ENCODE measurements at places on chromosomes 2 and 18.

- DNase-seq, result no peak
These were observed 4.5 kb upstream of the IL18RAP start for GRCh38 chr2:102418421-102418961.

- peak; percentile 50 for DNase-seq
These were observed at the start of gene ENOSF1 for GRCh38 chr18:712401-713134. ENOSF1 (minus strand) TSS chr18:712630; CDS start chr18:712587, 43 bp downstream.

- DNase-seq, result no peak
These were observed 25.6 kb downstream of the ZNF236 start for GRCh38 chr18:76847916-76848315.

GRCh38 chr2:71071681-71072398, 3.4 kb downstream of the NAGK start:
- peak; percentile 30 for DNase-seq

GRCh38 chr2:230423851-230424458, 8.0 kb downstream of the SP100 start:
- no peak for DNase-seq

DNA sequence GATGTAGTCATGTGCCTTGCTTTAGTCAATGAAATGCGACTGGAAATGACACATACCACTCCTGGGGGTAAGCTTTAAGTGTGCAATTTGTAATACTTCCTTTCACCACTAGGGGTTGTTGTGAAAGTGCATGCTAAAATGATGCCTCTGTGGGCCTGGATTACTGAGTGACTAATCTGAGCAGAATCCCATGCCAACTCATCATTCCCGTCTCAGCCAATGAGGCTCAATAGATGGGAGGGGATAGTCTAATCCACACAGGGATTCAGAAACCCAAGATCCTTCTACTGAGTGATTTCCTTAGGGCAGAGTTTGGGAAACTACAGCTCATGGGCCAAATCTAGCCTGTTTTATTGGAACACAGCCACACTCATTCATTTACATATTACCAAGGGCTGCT, 54.0 kb downstream of the HRH4 start:
- DNase-seq, result no peak

GRCh38 chr2:108981846-108982245, 7.2 kb downstream of the EDAR start:
- DNase-seq, result no peak

- no peak for DNase-seq
These were observed 48.5 kb upstream of the LYPD6B start for GRCh38 chr2:148989882-148990493.

DNA sequence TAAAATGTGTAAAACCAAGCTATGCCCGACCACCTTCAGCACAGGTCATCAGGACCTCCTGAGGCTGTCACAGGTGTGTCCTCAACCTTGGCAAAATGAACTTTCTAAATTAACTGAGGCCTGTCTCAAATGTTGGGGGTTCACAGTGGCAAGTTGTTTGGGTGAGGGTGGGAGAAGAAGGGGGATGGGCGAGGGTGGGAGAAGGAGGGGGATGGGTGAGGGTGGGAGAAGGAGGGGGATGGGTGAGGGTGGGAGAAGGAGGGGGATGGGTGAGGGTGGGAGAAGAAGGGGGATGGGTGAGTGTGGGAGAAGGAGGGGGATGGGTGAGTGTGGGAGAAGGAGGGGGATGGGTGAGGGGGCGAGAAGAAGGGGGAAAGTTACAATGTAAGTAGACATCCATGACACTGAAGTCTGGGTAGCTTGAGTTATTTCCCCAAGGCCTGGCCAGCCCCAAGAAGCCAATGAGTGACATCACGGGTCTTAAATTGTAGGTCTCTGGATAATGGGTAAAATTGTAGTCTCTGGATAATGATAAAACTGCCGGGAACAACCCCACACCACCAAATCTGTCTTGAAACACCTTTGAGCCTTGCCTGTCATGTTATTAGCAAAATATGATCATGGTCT, 56.3 kb downstream of the TIMM21 start:
- DNase-seq, result no peak

- peak; percentile 84 for DNase-seq
These were observed 757 bp upstream of the MTCL1 start for GRCh38 chr18:8704361-8705237.

GRCh38 chr18:44514766-44515165, 165.9 kb upstream of the SETBP1 start:
- DNase-seq, result no peak

DNA sequence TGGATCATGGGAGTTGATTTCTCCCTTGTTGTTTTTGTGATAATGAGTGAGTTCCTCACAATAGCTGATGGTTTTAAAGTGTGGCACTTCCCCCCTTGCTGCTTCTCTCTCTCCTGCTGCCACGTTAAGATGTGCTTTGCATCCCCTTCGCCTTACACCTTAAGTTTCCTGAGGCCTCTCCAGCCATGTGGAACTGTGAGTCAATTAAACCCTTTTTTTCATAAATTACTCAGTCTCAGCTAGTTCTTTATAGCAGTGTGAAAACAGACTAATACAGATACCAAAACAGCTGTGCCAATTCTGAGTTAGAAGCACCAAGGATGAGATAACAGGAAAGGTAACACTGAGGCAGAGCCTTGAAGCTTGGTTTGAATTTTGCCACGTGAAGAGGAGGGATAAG, 44.7 kb downstream of the ITSN2 start:
- no peak for DNase-seq

- no peak for DNase-seq
These were observed 156.8 kb upstream of the TTC39C start for GRCh38 chr18:23857756-23858155.

DNA sequence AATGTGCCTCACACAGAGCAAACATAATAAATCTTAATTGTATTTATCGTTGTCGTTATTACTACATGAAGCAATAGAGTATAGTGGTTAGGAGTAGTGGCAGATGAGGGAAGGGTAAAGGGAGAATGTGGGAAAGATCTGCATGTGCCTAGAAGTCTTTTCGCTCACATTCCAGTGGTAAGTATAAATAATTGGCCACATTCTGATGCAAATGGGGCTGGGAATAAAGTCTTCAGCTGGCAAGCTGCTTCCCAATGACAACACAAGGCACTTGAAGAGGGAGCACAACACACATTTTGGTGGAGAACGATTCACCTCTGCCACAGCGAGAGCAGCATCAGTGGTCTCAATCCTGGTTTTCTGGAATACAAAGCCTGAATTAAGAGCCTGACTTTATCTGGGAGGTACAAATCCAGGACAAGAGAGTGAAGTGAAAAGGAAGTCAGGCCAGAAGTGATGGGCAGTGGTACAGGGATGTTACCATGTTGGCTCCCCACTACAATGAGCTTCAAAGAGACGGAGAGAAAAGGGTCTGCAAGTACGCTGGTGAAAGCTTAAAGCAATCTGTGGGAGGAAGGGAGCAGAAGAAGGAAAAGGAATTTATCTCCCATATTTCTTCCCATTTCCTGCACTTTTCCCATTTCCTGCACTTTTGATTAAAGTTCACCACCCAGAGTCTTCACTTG, 112.3 kb downstream of the ARHGAP15 start:
- no peak for DNase-seq

GRCh38 chr2:157302492-157303099, 23.0 kb downstream of the ERMN start:
- DNase-seq, result no peak

- no peak for DNase-seq
These were observed 48.7 kb upstream of the CD226 start for GRCh38 chr18:69996417-69996816.

DNA sequence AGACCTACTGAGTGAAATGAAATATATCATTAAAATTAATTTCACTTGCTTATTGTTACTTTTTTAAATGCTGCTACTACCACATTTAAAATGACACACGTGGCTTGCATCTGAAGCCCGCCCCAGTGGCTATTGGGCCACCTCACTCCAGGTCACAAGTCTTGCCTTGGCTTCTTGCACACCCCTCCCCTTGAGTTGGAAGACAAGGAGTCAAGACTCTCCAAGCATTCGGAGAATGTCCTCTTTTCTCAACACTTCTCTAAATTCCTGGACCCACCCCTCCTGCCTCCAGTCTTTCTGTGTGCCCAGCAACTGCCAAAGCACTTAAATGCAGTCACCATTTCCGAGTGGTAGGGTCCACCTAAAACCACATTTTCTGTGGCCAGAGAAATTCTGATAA, 73.4 kb downstream of the ZBTB7C start:
- no peak for DNase-seq

- DNase-seq, result no peak
These were observed 27.9 kb downstream of the REV1 start for GRCh38 chr2:99461828-99462483.

- DNase-seq, result no peak
These were observed 73.0 kb upstream of the RAB12 start for GRCh38 chr18:8536231-8536630.

DNA sequence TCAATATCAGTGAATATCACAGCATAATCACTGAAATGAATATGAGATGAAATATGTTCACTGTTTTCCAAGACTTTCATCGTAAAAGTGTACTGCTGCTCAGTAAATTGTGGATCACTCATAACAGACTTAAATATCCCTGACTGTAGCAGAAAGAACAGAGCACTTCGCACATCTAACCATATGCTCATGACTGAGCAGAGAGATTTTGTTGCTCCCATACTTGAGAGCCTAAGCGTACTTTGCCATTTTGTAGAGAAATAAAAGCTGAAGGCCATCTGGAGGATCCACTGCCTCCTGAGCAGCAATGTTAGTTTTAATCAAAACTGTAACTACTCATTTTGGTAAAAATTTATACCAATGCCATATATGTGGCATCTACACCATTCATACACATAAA, 243.5 kb downstream of the STK39 start:
- DNase-seq, result no peak

DNA sequence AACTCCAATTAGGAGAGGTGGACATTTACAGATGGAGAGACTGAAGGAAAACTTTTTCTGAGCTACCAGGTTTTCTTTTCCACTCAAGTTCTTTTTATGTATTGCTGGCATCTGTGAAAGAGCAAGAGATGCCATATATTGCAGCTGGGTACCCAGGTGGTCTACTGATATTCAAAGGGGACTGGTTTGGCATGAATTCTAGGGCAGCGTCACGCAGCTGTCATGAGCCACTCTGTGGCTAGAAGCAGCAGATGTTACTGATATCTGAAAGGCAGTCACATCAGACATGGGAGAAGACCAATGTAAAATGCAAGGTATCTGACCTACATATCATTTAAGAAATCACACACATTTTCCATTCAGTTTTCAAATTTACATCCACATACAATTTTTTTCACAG, 408.8 kb downstream of the GALNT13 start:
- DNase-seq, result no peak

GRCh38 chr2:62187246-62187645, 8.7 kb upstream of the B3GNT2 start:
- no peak for DNase-seq

DNA sequence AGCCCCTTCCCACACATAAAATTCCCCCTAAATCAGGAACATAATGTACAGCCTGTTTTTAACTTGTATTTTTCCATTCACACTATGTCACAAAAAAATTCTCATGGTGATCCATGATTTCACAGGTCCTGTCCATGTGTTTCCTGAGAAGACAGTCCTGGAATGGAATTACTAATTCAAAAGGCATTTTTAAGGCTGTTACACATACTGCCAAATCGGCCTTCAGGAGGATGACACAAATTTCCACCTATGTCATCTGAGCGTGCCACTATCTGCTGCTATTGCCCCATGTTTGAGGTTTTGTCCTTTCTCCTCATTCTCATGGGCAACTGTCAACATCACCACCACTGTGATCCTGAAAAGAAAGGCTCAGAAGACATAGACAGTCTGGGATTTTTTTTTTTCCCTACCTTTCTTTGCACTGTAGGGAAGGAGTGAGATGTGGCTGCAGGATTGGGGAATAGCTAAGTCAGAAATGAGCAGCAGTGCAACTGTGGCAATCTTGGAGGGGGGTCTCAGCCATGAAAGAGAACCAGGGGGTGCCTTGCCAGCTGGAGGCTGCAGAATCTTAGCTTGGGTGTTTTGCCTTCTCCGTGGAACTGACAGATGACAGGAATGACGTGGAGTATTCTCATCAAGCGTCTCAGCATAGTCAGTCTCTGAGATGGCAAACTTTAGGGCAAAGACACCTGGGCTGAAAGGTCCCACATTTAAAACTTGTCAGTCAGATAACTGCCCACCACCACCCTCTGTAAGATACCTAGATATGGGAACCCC, 73.4 kb downstream of the MARCHF4 start:
- no peak for DNase-seq

GRCh38 chr2:208017721-208018120, 7.6 kb downstream of the PLEKHM3 start:
- no peak for DNase-seq

DNA sequence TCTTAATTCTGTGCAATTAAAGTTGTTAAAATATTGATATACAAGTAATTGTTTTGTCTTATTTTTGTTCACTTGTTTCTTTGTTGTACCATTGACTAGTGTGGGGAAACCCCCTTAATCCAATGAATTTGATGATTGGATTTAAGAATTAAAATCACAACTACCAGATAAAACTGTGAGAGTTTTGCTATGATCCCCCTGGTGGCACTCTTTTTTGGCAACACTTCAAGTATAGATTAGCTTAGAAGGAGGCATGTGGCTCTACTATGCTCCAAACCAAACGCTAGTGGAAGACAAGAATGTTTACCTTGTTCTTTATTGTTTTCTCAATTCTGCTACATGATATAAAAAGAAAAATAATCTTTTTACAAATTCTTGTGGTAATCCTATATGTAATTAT, 477.8 kb upstream of the ETAA1 start:
- no peak for DNase-seq

GRCh38 chr2:107380912-107381311, 445.8 kb upstream of the RGPD4 start:
- no peak for DNase-seq

DNA sequence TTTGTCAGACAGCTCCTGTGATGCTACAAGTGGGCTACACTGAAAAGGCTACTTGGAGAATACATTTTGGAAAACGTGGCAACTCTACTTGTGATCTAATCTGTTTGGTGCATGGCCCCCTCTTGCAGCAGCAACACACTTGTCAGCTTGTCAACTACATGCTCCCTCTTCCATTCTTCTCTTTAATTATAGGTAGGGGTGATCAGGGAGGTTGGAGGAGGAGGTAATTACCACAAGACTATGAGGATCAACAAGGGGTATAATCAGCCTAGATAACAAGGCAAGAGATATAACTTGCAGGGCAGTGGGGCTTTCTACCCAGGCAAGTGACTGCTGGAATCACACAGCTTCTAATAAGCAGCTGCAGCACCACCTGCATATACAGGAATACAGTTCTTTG, 104.9 kb downstream of the ACVR1 start:
- DNase-seq, result no peak

GRCh38 chr2:198376677-198377076, 572.3 kb downstream of the PLCL1 start:
- DNase-seq, result no peak

- DNase-seq, result no peak
These were observed 34.8 kb downstream of the PTPRM start for GRCh38 chr18:7601936-7602335.

DNA sequence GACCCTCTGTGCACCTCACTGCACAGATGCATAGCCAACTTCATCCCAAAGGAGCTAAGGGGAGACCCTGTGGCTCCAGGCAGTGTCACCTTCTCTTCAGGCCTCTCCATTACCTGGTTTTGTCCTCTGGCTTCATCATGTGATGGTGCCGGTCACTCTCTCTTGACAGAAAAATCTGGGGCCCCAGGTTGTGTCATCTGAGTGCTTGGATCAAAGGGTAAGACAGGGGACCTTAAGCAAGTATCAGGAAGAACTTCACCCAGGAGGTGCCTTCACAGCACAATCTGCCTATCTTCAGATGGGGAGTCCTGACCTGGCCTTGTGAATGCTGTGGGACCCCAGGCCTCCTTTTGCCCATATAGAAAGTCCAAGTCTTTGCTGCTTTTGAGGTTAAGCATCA, 104.4 kb downstream of the POLR1A start:
- no peak for DNase-seq
